ENCODE measurements at places on chromosomes 7 and 10.

GRCh38 chr10:7439696-7440095 lies 28.9 kb upstream of the SFMBT2 start:
- DNase-seq: no peak

DNA sequence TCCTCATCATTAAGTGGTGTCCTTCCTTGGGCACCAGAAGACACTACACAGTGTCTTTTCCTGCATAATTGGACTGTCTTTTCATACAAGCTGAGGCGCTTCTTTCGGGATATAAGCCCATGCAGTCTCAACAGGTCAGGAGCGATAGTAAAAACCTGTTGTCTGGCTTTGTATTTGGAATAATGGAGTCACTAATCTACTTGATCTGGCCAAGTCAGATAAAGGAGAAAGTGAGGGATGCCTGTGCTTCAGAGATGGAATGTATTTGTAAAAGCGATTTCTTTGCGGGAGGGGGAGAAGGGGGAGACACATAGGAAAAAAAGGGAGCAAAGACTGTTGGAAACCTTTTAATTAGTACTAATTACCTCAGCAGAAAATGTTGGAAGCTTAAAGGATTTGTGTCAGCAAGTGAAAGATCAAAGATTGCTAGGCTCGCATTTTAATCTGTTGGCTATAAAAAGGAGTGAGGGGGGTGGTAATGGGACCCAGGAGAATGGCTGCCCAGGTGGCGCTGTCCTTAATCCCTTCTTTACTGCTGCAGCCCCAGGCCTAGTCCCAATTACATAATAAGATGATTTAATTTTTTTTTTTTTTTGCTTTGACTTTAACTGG lies 581.4 kb downstream of the LRMDA start:
- no peak for DNase-seq

GRCh38 chr10:3868271-3868664 lies 83.3 kb upstream of the KLF6 start:
- no peak for DNase-seq

GRCh38 chr10:68871731-68872342 lies 29.3 kb upstream of the DDX50 start:
- DNase-seq: no peak

GRCh38 chr7:135454060-135454459 lies 55.8 kb downstream of the CNOT4 start:
- DNase-seq: no peak

- DNase-seq: no peak
Observed at GRCh38 chr10:96380821-96381220, 22.0 kb upstream of the OPALIN start.

GRCh38 chr10:48549236-48549635 lies 55.6 kb downstream of the ARHGAP22 start:
- no peak for DNase-seq

DNA sequence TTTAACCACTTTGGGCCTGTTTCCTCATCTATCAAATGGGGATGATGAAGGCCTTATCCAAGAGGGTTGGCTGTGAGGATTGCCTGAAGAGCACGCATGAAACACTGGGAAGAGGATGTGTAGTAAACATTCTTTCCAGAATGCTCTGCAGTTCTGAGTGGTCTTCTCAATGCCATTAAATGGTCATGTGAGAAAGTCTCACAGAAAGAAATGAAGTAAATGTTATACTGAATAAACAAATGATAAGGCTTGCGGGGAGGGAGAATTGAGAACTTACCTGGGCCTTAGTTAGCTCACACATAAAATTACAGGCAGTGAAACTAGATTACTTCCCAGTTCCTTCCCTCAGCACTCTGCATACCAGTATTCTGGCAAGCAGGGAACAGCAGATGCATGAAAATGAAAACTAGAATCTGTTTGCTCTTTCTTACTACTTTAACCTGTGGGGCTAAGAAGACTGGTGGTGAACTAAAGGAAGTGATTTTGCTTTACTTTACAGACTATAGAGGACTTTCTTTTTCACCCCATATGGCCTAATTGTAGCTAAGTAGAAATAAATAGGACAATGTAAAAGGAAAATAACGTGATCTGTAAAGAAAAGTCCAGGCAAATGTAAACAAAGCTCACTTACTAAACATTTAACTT lies 135.3 kb upstream of the CCDC6 start:
- DNase-seq: no peak

- DNase-seq: no peak
Observed at GRCh38 chr7:7157887-7158271, 24.5 kb upstream of the C1GALT1 start.

DNA sequence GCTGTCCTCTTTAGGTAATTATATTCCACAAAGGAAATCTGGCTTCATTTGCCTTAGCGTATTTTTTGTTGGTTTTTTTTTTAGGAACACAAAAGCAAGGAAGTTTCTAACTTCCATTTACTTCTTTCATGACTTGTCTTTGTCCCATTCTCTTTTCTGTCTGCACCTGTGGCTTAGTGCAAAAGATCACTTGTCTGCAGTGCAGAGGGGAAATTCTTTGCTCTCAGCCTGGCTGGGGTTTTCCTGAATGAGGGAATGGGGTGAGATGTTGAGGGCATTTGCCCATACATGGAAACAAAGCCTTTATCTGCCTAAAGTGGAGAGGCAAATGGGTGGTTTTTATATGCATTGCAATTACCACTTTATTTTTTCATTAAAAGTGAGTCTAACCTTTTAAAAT lies 361.1 kb upstream of the IGFBP3 start:
- DNase-seq: no peak
